ENCODE measurements at places on chromosomes 5 and 9.

GRCh38 chr5:62473209-62473608 is 60.6 kb downstream of the IPO11 start:
- no peak for DNase-seq

DNA sequence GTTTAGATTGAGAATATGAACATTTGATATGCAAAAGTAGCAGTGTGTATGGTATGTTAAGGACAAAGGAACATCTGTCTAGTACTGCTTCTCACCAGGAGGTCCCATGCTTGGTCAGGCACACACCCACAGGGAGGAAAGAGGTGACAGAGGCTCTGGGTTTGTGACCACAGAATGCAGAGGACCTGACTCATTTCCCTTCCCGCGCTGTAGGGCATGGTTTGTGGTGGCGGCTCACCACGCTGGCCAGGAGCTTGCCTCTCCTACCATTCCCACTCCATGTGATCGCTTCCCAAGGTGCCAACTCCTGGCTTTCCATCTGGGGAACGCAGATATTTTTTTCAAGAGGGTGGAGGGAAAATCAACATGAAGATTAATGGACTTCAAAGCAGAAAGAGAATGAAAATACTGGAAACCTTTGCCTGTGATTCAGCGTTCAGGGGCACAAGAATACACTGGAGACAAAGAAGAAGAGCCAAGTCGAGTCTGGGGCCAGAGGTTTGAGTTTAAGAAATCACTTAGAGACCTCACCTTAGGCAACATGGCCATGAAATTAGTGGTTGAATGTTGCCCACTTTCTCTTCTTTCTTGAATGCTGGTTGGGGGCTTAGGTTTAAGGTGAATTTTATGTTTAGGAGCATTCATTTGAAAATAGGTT is 477.8 kb downstream of the CCDC171 start:
- no peak for DNase-seq

DNA sequence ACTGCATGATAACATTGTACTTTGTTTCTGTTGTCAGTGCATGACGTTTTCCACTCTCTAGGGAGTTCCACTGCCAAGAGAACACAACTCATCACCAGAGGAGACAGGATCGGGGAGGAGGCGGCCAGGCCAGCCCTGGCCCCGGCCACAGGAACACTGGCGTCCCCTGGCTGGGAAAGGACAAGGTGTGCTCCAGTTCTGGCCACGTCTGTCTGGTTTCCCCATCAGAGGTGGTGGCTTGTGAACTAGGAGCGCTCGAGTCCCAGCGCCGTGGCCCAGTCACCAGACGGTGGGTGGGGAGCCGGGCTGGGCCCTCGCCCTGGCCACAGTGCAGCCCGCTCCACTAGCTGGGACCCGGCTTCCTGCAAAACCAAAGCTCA is 211.9 kb upstream of the IRX4 start:
- DNase-seq: no peak

DNA sequence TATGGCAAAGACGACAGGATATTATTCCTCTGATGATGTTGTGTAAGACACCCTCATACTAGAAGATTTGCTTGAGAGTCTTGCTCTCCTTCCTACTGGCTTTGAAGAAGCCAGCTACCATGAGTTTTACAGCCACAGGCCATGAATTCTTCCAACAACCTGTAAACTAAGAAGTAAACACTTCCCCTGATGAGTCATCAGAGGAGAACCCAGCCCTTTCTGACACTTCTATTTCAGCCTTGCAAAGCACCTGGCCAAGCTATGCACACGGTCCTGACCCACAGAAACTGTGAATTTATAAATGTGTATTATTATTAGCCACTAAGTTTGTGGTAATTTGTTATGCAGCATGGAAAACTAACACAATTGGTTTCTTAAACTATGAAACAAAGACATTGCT is 288.8 kb upstream of the ADAMTSL1 start:
- no peak for DNase-seq

DNA sequence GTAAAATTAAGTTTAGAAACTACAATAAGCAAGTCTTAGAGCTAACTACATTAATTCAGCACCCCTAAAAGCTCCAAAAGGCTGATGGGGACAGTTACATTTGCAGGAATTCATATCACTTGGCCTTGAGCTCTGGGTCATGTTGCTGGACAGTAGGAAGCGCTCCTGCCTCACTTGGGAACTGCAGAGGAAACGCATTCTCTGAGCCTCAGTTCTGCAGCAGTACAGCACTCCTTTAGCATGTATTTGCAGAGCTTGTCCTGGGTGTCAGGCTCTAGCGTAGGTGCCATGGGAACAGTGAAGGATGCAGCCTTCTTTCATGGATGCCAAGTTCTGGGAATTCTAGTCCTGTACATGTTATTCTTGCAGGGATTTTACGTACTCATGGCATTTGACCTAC is 710.4 kb downstream of the IRX1 start:
- no peak for DNase-seq

Data from activated CD4-positive, CD25-positive, alpha-beta regulatory T cell (primary cell).